ENCODE measurements at places on chromosomes 4 and X. TPM values are rescaled to one million over a fixed set of nuclear protein-coding genes. Genes with fewer than 3 reads are reported as not detected.

DNA sequence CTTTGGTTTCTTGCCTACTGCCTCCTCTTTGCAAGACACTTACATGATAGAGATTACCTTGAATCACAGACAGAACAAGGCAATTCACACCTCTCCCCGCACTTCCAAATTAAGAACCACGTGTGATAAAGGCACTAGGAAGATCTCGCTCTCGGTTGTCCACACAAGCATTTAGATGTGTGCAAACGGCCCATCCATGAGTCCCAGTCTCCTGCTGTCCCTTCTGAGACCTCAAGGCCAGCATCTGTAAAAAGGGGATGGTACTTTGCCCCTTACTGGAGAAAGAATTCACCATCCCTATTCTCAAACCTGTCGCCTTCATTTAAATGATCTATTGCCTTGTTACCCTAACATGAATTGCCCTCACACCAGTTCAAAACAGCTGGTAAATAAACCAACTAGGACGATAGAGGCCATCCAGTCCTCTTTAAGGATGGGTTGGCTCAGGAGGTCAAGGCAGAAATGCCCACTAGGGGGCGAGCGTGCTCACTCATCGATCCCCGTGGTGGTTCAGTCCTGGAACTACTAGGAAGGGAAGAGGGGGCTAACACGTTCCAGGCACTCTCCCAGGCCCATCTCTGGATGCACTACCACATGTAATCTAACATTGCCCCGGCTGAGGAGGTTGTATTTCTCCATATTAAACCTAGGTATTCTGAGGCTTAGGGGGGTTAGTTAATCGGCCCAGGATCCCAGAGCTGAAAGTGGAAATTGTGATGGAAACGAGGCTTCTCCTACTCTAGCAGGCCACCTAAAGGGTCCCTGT is 95.8 kb downstream of the DHX15 start:
- no peaks in the 10 kb centered on the region for H3K36me3 ChIP-seq
- DNase-seq, result peak; percentile 98
- no peaks in the 10 kb centered on the region for H3K27me3 ChIP-seq
- H3K4me1 ChIP-seq, result no peaks in the 10 kb centered on the region
- no peak overlapping the region for H3K4me3 ChIP-seq

DNA sequence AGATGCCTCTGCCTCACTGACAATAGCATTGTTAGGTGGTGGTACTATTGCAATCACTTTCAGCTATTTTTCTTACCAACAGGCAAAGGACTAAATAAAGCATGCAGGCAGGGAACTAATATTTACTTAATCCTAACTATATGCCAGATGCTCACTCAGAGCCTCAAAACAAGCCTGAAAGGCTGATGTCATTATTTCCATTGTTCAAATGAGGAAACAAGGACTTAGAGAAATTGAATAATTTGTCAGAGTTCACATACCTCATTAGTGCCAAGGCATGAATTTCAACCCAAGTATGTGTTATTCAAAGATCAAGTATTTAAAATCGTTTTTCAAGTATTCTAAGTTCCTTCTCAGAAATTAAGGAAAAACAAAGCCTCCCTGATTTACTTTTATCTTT is 374.9 kb upstream of the TECRL start:
- no peak overlapping the region for H3K27ac ChIP-seq
- DNase-seq, result no peak
- H3K4me3 ChIP-seq, result no peak overlapping the region
- no peaks in the 10 kb centered on the region for H3K36me3 ChIP-seq
- no peaks in the 10 kb centered on the region for H3K27me3 ChIP-seq
- peaks cover 3% of the 10 kb centered on the region for H3K4me1 ChIP-seq

- H3K4me1 ChIP-seq, result peaks cover 14% of the 10 kb centered on the region
- peak; percentile 83 for DNase-seq
- no peaks in the 10 kb centered on the region for H3K36me3 ChIP-seq
- no peak overlapping the region for H3K27ac ChIP-seq
Measured at GRCh38 chr4:61517144-61517543, 317.0 kb downstream of the ADGRL3 start.

The GAB3 gene
- 1.2 TPM for total RNA-seq

The FAM241A gene
- total RNA-seq, result 0.63 TPM

GRCh38 chrX:72467135-72467534 is 105.5 kb downstream of the HDAC8 start:
- H3K36me3 ChIP-seq, result no peaks in the 10 kb centered on the region
- H3K27ac ChIP-seq, result no peak overlapping the region
- no peaks in the 10 kb centered on the region for H3K4me1 ChIP-seq
- H3K27me3 ChIP-seq, result no peaks in the 10 kb centered on the region
- H3K4me3 ChIP-seq, result no peak overlapping the region

- H3K27me3 ChIP-seq, result no peaks in the 10 kb centered on the region
- no peaks in the 10 kb centered on the region for H3K36me3 ChIP-seq
- H3K27ac ChIP-seq, result no peak overlapping the region
Measured at GRCh38 chr4:137861682-137862081, 329.4 kb upstream of the PCDH18 start.

DNA sequence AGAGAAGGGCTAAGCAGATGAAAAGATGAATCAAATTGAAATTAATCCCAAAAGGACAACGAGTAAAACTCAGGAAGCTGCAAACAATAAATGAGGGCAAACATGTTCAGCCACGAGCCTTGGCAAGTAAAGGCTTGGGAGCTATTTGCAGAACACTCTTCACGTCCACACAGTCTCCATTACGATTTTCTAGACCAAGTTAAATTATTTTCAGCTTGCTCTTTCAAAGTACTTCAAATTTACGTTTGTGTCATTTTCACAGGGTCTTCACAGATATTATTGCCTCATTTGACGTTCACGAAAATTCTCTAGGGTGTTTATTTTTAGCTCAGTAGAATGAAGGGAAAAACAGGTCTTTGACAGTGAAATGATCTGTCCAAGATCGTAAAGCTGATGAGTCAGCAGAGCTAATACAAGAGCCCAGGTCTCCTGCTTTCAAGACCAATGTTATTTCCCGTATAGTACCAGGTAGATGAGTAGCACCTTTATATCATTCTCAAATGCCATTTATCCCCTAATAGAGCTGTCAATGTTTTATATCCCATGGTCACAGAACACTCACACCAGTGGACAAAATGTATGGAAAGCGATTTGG is 20.9 kb downstream of the KLB start:
- DNase-seq, result no peak
- no peaks in the 10 kb centered on the region for H3K27me3 ChIP-seq
- H3K36me3 ChIP-seq, result no peaks in the 10 kb centered on the region
- H3K4me1 ChIP-seq, result no peaks in the 10 kb centered on the region

The ITIH6 gene
- not detected for total RNA-seq

The SSX1 gene
- total RNA-seq, result not detected

The FAM47A gene
- not detected for total RNA-seq

The CYLC1 gene
- total RNA-seq, result not detected

The PAGE2 gene
- not detected for total RNA-seq

DNA sequence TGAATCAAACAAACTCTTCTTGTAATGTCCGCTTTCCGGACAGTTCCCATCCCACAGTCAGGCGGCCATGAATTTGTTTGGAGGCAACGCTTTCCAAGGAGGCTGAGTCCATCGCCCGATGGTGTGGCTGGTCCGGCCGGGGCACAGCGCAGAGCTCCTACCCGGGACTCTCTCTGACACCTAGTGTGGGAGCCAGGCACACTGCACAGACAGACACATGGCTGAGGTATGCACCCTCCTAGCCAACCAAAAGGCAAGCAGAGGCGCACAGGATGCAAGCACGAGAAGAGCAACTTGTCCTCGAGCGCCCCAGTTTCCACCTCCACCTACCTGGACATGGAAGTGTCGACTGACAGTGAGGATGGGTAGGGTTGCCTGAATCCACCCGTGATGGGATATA is 87.5 kb downstream of the LEF1 start:
- H3K36me3 ChIP-seq, result no peaks in the 10 kb centered on the region
- H3K4me1 ChIP-seq, result no peaks in the 10 kb centered on the region
- DNase-seq, result no peak
- H3K27me3 ChIP-seq, result no peaks in the 10 kb centered on the region
- no peak overlapping the region for H3K4me3 ChIP-seq
- no peak overlapping the region for H3K27ac ChIP-seq

The CT47B1 gene
- total RNA-seq, result not detected

DNA sequence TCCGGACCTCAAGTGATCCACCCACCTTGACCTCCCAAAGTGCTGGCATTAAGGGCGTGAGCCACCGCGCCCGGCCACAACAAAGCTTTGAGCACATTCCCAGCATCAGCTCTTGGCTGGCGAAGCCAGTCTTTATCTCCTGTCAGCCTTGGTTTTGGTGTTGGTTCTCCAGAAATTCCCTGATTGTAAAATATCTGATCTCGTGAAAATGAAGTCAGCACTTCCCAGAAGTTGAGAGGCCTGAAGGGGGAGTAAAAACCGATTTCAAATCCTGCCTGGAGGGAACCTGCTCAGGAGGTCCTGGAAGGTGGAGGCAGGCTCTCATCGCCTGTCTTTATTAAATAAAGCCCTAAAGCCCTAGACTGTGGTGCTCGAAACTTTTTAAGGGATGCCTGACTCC is 33.6 kb downstream of the PTTG2 start:
- no peak for DNase-seq
- no peak overlapping the region for H3K4me3 ChIP-seq
- H3K36me3 ChIP-seq, result no peaks in the 10 kb centered on the region
- no peak overlapping the region for H3K27ac ChIP-seq
- peaks cover 13% of the 10 kb centered on the region for H3K4me1 ChIP-seq
- no peaks in the 10 kb centered on the region for H3K27me3 ChIP-seq

The HSFX2 gene
- not detected for total RNA-seq

DNA sequence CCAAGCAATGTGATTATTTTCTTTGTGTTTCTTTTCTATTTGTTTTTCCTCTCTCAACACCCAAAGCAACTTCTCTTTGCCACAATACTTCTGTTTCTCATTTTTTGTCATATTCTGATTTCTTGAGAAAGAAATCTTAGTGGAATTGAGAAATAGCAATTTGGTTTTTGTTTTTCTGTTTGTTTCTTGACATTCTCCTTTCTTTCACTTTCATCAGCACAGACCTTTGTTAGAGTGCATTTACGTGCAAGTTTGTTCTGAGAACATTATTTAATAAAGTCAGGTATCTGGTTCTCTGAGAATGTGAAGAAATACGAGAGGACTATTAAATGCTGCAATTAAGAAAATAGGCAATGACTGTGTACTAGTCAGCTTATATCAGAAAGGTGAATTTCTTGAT is 608.1 kb upstream of the AADAT start:
- H3K27ac ChIP-seq, result no peak overlapping the region
- H3K27me3 ChIP-seq, result no peaks in the 10 kb centered on the region
- no peak for DNase-seq
- H3K4me1 ChIP-seq, result no peaks in the 10 kb centered on the region
- no peak overlapping the region for H3K4me3 ChIP-seq

GRCh38 chr4:48360285-48361011 is 19.1 kb downstream of the SLAIN2 start:
- no peak overlapping the region for H3K4me3 ChIP-seq
- no peak for DNase-seq

DNA sequence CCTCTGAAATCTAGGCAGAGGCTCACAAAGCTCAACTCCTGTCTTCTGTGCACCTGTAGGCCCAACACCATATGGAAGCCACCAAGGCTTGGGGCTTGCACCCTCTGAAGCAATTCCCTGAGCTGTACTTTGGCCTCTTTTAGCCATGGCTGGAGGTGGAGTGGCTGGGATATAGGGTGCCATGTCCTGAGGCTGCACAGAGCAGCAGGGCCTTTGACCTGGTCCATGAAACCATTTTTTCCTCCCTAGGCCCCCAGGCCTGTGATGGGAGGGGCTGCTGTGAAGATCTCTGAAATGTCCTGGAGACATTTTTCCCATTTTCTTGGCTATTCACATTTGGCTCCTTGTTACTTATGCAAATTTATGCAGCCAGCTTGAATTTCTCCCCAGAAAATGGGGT is 20.9 kb upstream of the COL25A1 start:
- H3K27ac ChIP-seq, result no peak overlapping the region
- H3K4me1 ChIP-seq, result no peaks in the 10 kb centered on the region
- H3K27me3 ChIP-seq, result no peaks in the 10 kb centered on the region
- no peak overlapping the region for H3K4me3 ChIP-seq

DNA sequence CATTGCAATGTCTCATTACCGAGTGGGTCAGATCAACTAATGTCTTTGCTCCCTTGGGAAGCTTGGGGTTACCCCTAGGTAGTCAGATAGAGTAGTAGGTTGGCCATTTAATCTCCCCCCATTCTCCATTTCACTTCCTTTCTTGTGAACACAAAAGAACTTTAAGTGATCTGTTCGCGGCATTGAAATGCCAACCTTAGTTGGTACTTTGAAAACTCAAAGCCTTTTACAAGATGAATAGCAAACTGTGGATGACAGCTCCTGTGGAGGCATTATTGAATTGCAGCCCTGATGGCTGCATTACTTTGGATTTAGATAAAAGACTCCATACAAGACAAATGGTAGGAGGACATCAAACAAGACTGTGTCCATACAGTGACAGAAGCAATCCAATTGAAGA is 469.1 kb downstream of the GBA3 start:
- no peak for DNase-seq
- no peaks in the 10 kb centered on the region for H3K4me1 ChIP-seq
- no peak overlapping the region for H3K4me3 ChIP-seq
- no peaks in the 10 kb centered on the region for H3K36me3 ChIP-seq

DNA sequence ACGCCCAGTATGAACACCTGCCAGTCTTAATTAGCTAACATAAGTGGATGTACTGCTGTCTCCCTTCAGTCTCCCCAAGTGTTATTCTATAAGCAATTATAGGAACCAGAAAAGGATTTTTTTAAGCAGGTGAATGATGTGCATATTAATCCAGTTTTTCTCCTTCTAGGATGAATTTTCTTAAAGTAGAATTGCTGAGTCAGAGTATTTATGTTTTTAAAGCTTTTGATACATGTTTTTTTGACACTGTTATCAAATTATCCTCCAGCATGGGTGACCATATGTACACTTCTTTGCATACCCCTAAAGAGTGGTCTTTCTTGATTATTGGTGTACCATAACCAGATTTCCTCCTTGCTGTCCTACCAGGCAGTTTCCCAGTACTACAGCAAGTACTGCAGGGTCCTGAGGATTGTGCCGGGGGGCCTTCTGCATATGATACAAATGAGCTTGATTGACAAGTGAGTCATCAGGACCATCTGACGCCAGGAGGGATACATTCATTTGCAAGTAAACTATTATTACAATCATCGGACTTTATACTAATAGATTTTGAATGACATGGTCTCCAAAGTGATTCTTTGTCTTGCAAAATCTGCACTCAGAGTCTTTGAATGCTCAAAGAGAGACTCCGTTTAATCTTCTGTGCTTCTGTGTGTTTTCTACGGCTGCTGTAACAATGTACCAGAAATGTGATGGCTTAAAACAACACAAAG is 10.7 kb upstream of the PCYT1B start:
- H3K4me3 ChIP-seq, result no peak overlapping the region
- H3K36me3 ChIP-seq, result no peaks in the 10 kb centered on the region
- H3K4me1 ChIP-seq, result no peaks in the 10 kb centered on the region

GRCh38 chr4:14221176-14221575 is 593.7 kb upstream of the BOD1L1 start:
- no peak overlapping the region for H3K4me3 ChIP-seq
- H3K4me1 ChIP-seq, result no peaks in the 10 kb centered on the region
- H3K36me3 ChIP-seq, result no peaks in the 10 kb centered on the region
- no peaks in the 10 kb centered on the region for H3K27me3 ChIP-seq
- H3K27ac ChIP-seq, result no peak overlapping the region

- no peaks in the 10 kb centered on the region for H3K27me3 ChIP-seq
- no peak overlapping the region for H3K27ac ChIP-seq
- DNase-seq, result no peak
- no peaks in the 10 kb centered on the region for H3K36me3 ChIP-seq
Measured at GRCh38 chrX:126967225-126967624, 147.7 kb downstream of the PRR32 start.

Data from H1 (cell line).